ENCODE measurements at places on chromosomes 7 and 10.

DNA sequence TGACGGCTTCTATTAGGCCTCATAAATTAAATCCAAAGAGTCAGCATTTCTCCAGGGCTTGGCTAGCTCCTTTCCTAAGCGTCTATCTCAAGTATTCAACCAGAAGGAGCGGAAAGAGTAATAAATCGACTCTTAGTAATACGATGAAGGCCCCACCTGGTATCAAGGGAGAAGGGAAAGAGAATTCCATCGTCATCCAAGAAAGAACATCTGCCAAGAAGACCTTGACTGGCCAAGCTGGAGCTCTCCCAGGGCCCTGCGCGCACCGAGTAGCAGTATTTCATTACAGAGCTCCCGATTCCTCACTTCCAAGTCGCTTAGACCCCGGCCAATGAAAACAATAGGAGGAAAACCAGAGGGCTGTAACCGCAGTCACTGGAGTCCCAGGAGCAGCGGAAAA, 178.0 kb upstream of the FRMD4A start:
- DNase-seq = no peak

DNA sequence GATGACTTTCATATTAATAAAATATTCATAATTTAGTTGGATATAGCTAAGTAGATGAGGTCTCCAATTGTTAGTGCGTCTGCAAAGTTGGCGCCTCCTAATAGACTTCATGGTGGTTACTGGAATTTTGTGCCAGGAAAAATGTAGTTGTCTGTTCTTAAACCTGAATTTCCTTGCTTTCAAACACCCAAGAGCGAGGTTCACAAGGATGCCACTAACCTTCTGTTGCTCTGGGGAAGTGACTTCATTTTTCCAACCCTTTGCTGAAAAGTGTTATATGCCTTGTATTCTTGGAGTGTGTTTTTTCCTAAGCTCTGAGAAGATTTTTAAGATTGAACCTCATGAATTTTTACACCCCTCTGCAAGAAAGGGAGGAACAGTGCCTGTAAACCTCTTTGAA, 98.9 kb upstream of the GLCCI1 start:
- DNase-seq = no peak

- no peak for DNase-seq
Observed at GRCh38 chr7:100827330-100828226, at the start of gene EPHB4. EPHB4 (minus strand) TSS chr7:100827523; CDS start chr7:100827030, 493 bp downstream.

DNA sequence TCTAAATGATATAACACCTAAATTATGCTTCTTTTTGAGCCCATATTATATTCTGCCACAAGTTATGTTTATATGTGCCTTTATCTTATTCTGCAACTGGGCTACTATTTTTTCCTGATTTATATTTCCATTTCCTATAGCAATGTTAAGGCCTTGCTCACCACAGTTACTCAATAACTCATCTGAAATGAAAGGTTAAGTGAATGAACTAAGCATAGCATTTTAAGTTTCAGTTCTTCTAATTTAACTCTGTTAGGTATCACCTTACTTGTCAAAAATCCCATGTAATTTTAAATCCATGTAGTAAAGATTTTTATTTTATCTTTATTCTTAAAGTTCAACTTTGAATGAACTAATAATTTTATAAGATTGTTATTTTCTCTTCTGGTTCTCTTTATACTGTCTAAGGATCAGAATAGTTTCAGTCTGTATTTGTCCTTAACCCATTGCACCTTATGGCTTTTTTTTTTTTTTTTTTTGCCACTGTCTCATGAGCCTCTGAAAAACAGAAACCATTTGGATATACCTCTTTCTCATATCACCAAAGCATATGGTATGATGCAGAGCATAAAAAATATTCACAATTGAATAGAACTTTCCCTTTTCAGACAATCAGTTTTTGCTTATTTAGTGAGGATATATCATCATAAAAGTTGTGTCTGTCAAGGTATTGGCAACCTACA, 301.8 kb upstream of the ZWINT start:
- no peak for DNase-seq

GRCh38 chr10:28822719-28823464, 145.6 kb downstream of the BAMBI start:
- no peak for DNase-seq

GRCh38 chr7:27046854-27047549, 48.8 kb downstream of the HOXA1 start:
- DNase-seq = no peak

Measured in nucleus accumbens (tissue), 56 donors.